ENCODE measurements at places on chromosomes 13 and 19.
A peak's percentile ranks its signal among the peaks of the same experiment; 100 is the strongest.

DNA sequence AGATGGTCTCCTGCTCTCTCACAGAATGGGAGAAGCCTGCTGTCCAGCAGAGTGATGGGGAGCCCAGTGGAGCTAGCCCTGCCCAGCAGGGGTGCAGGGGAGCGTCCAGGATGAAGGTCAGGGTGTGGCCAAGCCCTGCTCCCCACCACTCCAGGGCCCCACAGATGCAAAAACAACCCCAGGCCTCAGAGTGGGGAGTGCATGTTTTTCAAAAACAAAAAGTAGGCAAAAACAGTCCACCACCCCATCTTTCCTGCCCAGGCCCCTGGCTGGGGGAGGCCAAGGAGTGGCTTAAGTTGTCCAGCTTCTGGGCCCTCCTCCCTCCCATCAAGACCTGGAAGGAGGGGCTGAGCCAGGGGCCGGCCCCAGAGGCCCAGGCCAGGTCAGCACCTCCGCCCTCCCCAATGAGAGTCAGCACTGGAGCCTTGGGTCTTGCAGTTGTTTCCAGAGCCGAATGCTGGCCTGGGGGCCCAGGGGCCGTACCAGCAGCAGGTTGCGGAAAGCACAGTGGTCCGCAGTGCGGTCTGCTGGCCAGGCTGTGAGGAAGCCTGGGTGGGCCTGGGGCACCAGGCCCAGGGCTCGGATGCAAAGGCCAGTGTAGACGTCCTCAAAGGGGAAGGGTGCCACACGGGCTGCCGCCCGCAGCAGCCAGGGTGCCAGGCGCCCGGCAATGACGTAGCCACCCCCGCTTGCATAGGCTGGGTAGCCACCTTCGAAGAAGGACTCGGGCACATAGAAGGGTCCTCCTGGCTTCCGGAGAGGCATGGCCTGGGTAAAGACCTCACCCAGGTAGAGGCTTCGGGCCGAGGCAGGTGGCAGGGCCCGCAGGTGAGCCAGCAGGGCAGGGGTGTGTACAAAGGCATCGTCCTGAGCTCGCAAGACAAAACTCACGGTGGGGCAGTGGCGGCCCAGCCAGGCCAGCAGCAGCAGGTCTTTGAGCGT, 1.7 kb downstream of the B3GNT8 start:
- no peak for DNase-seq

GRCh38 chr13:39859898-39860297, 204.4 kb downstream of the COG6 start:
- DNase-seq = no peak

DNA sequence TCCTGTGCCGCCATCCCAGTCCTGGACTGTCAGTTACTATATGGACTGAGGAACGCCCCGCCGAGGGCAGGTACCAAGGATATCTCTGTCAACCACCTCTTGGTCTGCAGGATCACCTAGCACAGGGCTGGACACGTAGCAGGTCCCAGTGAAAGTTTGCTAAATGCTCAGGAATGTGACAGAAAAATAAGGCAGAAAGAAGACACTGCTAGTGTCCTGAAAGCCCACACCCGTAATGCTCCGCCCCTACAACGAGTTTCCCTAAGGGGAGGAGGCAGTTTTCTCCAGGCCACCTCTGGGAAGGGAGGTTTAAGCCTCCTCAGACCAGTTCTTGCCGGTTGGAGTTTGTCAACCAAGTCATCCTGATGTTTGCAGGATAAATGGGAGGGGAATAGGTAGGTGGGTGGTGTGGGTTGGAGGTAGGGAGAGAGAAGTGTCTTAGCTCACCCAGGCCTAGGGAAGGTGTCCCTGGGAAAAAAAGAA, 1.7 kb upstream of the SERTAD3 start:
- no peak for DNase-seq

GRCh38 chr13:108915634-108916512, 286.5 kb downstream of the MYO16 start:
- no peak for DNase-seq

- peak; percentile 85 for DNase-seq
Measured at GRCh38 chr13:30033681-30034457, 183.5 kb upstream of the UBL3 start.

DNA sequence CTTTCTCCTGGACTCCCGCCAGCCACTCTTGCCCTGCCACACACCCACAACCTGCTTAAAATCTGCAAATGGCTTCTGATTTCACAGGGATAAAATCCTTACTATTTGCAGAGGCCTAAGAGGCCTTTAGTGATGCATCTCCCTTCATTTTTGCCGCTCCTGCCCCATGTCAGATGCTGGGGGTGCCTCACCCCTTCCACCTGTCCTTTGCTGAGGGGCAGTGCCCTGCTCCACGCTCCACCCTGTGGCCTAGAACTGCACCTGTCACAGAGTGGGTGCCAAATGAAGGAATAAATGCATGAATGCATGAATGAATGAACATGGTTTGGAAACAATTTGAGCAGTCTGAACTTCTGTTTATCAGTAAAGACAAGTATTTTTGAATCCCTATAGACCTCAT, 34.1 kb upstream of the UQCRFS1 start:
- DNase-seq = no peak

DNA sequence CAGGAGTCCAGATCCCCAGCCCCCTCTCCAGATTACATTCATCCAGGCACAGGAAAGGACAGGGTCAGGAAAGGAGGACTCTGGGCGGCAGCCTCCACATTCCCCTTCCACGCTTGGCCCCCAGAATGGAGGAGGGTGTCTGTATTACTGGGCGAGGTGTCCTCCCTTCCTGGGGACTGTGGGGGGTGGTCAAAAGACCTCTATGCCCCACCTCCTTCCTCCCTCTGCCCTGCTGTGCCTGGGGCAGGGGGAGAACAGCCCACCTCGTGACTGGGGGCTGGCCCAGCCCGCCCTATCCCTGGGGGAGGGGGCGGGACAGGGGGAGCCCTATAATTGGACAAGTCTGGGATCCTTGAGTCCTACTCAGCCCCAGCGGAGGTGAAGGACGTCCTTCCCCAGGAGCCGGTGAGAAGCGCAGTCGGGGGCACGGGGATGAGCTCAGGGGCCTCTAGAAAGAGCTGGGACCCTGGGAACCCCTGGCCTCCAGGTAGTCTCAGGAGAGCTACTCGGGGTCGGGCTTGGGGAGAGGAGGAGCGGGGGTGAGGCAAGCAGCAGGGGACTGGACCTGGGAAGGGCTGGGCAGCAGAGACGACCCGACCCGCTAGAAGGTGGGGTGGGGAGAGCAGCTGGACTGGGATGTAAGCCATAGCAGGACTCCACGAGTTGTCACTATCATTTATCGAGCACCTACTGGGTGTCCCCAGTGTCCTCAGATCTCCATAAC, at the start of gene APOE:
APOE (plus strand) TSS at position 360 of the 724 bp plus-strand sequence. CDS start 829 bp downstream, outside the sequence.
- no peak for DNase-seq

DNA sequence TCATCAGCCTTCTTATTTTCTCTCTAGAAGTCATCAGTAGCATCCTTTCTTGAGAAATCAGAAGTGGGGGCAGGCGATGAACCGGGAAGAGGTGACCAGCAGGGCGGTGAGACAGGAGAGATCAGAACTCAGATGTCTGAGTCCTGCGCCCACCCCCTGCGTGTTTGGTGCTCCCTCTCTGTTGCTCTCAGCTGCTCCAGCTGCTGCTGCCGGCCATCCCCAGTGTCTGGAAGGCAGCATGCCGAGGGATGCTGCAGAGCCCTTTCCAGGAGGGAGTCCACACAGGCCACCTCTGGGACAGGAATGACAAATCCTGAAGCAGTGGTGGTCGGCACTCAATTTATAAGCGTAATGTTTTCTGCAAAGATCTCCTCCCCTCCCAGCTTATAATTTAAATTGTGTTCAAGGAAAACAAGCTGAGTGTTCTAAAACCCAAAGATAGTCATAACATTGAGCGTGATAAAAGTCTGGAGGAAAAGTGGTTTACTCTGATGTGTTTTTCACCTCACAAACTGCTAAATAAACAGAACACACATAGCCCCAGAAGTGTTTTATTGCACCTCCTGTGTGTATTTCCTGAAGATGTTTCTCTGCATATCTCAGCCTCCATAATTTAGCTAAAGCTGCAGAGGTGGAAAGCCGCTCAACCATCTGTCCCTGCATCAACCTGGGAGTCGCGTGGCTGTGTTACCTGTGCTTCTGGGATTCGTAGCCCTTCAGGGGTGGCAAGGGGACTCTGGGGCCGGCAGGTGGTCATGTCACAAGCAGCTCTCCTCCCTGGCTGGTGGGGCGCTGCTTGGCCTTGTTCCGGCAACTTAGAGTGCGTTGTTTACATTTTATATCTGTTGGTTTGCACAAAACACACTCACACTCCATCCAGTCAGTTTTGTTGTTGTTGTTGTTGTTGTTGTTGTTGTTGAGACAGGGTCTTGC, 191.2 kb downstream of the USP12 start:
- no peak for DNase-seq

DNA sequence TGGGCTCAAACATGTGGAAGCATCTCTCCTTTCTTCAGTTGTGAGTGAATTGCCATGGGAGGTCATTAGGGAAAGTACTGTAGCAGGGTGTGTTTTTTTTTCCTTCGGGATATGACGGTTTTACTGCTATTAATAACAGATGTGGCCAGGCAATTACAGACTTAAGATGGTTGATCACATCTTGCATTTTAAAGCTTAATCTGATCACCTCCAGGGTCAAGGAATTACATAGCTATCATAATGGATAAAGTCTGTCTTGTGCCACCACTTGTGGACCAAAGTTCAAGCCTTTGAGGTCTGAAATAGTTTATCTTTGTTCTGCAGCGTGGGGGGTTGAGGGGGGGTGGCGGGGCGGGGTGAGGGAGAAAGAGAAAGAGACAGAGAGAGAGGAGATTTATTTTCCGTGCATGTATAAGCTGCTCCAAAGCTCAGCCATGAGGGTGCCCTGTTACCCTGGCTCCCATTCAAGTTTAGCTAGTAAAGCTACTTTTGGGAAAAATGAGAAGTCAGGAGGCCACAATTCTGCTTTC, 5.5 kb upstream of the SERP2 start:
- peak; percentile 26 for DNase-seq

DNA sequence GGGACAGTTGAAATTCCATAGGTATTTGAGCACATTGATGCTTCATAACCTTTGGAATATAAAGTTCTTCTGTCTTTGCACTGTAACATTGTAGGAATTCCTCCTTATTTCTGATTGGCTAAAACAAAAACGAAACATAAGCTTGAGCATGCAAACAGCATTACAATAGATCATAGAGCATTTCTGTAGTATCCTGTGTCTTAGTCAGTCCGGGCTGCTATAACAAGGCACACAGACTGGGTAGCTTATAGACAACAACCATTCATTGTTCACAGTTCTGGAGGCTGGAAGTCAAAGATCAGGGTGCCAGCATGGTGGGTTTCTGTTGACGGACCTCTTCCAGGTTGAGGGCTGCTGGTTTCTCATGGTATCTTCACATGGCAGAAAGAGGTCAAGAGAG, 188.7 kb upstream of the SOX21 start:
- DNase-seq = no peak
